Activated naive CD8-positive, alpha-beta T cell treated with anti-CD3 and anti-CD28 coated beads, Interleukin-2, amount 50 U/mL, for 16 hours (primary cell): ENCODE measurements at places on chromosomes 6 and 20.

DNA sequence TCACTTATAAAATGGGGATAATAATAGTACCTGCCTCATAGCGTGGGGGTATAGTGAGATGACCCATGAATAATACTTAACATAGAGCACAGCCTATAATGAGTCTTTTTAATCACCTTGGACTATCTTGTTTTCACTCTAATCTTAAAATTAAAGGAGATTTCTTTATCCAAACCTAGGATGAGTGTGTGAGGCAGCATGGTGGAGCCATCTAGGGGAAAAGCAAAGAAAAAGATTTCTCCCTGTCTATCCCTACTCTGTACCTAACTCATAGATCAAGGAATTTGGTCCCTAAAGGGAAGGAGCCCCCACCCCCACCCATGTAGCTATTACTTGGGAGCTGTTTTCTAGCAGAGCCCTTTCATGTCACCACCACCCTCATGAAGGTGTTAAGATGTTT lies 45.2 kb upstream of the PAK5 start:
- DNase-seq, result no peak

DNA sequence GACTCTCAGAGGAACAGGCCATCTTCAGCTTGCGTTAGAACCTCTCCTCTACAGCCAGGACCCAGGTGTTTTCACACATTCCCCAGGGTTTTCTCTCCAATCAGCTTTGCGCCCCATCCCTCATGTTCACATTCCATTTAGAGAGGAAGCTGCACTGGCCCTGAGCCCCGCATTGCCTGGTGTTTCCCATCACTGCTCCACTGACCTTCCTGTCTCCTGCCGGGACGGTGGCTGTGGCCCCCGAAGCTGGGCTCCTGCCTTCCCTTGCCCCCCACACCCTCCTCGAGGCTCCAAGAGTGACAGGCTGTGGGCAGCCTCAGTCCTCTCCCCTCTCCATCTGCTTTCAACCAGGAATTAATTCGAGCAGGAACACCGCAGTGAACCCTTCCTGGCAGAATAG lies 357.3 kb downstream of the THBS2 start:
- no peak for DNase-seq

GRCh38 chr20:63100926-63101699 lies 94.3 kb upstream of the BHLHE23 start:
- no peak for DNase-seq

DNA sequence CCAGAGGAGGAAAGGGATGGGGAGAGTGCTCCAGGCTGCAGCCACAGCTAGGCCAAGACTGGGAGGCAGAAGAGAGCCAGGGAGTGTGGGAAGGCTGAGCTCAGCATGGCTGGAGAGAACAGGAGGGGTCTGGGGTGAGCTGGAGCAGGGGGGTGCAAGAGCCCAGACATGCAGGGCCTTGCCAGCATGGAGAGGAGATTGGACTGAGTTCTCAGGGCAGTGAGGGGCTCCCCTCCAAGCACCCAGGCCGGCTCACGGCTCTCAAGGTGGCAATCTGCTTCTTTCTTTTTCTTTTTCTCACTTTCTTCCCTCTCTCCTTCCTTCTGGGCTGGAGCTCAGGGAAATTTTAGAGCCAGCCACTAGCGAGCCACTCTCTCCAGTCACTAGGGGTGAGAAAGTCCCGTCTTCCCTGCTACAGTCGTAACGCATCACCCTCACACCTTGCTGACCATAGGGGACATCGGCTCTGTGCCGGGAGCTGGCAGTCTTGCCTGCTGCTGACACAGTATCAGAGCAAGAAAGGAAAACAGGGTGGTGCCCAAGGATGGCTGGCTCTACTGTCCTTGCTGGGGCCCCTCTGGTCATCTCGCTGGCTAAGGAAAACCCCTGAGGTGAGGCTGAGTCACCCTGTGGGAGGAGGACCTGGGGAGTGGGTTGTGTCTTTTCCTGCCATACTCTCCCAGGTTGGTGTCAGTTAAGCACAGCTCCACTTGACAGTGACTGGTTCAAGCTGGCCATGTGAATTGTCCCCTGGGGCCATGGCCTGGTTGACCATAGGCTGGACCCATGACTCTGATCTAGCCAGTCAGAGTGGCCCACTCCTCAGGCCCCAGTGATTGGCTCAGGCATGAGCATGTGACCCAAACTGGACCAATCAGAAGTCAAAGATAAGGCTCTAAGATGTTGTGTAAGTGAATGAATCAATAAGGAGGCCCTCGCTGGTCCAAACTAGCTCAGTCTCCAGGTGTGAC lies 135.1 kb upstream of the PMEPA1 start:
- no peak for DNase-seq

GRCh38 chr20:63307538-63308217 lies 14.7 kb downstream of the COL20A1 start:
- DNase-seq, result no peak

GRCh38 chr6:278494-278893 lies 13.8 kb upstream of the DUSP22 start:
- no peak for DNase-seq

DNA sequence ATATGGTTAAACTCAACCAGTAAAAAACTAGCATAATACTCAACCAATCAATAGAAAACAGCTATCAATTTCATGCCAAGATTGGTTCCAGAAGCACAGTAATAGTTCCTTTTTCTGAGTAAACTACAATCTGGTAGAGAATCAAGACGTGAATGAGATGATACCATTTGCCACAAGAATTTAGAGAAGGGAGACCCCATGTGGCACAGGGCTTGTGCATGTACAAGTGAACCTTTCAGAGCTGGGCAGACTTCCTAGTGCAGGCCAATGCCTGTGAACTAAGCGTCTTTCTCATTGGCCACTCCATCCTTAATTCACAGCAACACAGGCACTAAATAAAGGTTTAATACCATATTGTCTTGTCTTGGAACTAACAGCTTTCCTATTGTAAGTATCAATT lies 213.5 kb downstream of the RFPL4B start:
- no peak for DNase-seq

DNA sequence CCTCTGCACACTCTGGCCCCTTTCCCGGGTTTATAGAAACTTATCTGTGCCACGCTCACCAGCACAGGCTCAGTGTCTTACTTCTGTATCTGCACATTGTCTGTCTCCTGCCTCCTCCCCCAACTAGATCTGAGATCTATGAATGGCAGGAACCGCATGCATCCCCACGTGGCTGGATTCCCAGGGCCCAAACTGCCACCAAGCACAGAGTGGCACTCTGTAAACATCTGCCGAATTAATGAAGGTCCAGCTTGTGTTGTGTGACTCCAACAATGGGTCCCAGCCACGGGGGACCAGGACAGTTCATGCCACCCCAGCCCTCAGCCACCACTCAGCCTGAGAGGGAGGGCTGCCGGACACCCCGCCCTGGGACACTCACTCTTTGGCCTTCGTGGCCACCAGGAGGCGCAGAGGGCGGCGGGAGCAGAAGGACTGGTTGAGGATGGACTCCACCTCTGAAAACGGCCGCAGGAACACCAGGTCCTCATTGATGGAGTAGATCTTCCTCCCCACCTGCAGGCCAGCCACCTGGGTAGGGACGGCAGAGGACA lies 171.1 kb downstream of the PREX1 start:
- no peak for DNase-seq
